ENCODE measurements at places on chromosomes 12 and 14.

GRCh38 chr12:121717041-121717699 lies 4.6 kb downstream of the TMEM120B start:
- H3K4me1 ChIP-seq, result no peaks in the 10 kb centered on the region
- DNase-seq, result no peak
- no peaks in the 10 kb centered on the region for H3K36me3 ChIP-seq
- no peaks in the 10 kb centered on the region for H3K27me3 ChIP-seq
- no peak overlapping the region for H3K4me3 ChIP-seq

DNA sequence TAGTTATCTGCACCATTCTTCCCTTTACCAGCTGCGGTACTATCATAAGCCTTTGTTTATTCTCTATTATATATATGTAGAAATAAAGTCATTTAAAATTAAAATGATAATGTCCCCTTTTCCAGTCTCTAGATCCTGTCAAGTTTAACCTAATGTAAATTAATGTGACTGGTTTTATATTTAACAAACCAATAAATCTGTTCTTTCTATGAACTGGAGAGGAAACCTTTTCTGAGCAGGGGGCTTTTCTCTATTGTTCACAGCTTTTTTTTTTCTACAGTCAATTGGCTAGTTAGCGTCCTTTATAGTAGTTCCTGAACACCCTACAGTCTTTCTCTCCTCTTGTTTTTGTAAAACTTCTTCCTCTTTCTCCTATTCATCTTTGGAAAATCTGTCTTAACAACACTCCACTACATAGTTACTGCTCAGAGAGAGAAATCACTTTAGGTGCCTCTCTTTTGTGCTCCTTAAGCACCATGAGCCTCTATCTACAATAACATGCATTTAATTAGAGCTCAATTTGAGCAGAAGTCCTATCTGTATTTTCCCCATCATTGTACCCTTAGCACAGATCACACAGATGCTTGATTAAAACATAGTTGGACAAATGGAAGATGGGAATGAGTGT lies 332.6 kb upstream of the SYT1 start:
- H3K4me3 ChIP-seq, result no peak overlapping the region
- no peak for DNase-seq
- H3K4me1 ChIP-seq, result no peaks in the 10 kb centered on the region
- H3K36me3 ChIP-seq, result no peaks in the 10 kb centered on the region
- no peaks in the 10 kb centered on the region for H3K27me3 ChIP-seq
- no peak overlapping the region for H3K27ac ChIP-seq

DNA sequence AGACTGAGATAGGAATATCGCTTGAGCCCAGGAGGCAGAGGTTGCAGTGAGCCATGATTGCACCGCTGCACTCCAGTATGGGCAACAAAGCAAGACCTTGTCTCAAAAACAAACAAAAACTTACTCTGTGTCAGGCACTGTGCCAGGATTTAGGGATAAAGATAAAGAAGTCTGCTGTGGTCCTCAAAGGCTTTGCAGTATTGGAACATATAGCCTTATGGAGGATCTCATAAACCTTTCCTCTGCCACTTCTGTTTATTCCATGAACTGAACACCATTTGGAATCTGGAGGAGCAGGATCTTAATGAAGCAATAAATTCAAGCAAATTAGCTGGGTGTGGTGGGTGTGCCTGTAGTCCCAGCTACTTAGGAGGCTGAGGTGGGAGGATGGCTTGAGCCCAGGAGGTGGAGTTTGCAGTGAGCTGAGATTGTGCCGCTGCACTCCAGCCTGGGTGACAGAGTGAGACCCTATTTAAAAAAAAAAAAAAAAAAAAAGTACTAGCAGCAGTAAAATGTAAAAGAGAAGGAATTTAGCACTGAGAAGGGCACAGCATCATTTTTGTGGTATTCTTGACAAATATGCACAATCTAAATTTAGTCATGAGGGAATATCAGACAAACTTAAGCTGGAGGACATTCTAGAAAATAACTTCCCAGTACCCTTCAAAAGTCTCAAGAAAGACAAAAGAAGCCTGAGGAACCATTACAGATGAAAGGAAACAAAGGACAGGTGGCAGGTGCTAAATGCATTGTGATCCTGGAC lies 27.1 kb downstream of the BMAL2 start:
- H3K4me3 ChIP-seq, result no peak overlapping the region
- no peak overlapping the region for H3K27ac ChIP-seq
- no peaks in the 10 kb centered on the region for H3K4me1 ChIP-seq
- no peaks in the 10 kb centered on the region for H3K36me3 ChIP-seq
- no peaks in the 10 kb centered on the region for H3K27me3 ChIP-seq
- no peak for DNase-seq

GRCh38 chr14:103762541-103762940 lies 46.9 kb downstream of the ZFYVE21 start:
- no peak for DNase-seq
- H3K4me3 ChIP-seq, result no peak overlapping the region
- no peaks in the 10 kb centered on the region for H3K36me3 ChIP-seq
- no peaks in the 10 kb centered on the region for H3K27me3 ChIP-seq

DNA sequence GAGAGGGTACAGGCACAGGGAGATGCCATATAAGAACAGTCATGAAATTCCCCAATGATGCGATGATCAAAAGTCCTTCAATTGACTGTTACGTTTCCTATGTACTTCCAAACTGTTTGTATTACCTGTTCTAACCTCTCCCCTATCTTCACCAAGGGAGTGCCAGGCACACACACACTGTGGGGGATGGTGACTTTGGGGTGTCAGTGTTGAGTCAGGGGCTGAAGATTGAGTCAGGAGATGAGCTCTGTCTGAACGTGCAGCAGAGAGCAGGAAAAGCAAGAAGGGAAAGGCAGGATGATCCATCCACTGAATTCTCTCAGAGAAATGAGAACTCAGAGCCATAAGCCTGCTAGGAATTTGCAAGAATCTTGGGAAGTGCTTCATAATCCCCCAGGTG lies 153.4 kb downstream of the EFCAB11 start:
- no peak overlapping the region for H3K4me3 ChIP-seq
- H3K4me1 ChIP-seq, result no peaks in the 10 kb centered on the region
- no peak for DNase-seq
- H3K36me3 ChIP-seq, result no peaks in the 10 kb centered on the region
- no peak overlapping the region for H3K27ac ChIP-seq
- no peaks in the 10 kb centered on the region for H3K27me3 ChIP-seq

GRCh38 chr12:11970155-11970520 lies 100.6 kb upstream of the BCL2L14 start:
- no peak for DNase-seq
- H3K27me3 ChIP-seq, result no peaks in the 10 kb centered on the region
- no peak overlapping the region for H3K27ac ChIP-seq
- H3K4me1 ChIP-seq, result no peaks in the 10 kb centered on the region
- H3K36me3 ChIP-seq, result no peaks in the 10 kb centered on the region

DNA sequence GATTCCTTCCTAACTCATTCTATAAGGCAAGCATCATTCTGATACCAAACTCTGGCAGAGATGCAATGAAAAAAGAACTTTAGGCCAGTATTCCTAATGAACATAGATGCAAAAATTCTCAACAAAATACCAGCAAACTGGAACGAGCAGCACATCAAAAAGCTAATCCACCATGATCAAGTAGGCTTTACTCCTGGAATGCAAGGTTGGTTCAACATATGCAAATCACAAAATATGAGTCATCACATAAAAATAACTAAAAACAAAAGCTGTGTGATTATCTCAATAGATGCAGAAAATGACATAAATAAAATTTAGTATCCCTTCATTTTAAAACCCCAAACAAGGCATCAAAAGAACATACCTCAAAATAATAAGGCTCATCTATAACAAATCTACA lies 98.9 kb downstream of the ACSS3 start:
- H3K27me3 ChIP-seq, result no peaks in the 10 kb centered on the region
- H3K4me3 ChIP-seq, result no peak overlapping the region
- H3K27ac ChIP-seq, result no peak overlapping the region

DNA sequence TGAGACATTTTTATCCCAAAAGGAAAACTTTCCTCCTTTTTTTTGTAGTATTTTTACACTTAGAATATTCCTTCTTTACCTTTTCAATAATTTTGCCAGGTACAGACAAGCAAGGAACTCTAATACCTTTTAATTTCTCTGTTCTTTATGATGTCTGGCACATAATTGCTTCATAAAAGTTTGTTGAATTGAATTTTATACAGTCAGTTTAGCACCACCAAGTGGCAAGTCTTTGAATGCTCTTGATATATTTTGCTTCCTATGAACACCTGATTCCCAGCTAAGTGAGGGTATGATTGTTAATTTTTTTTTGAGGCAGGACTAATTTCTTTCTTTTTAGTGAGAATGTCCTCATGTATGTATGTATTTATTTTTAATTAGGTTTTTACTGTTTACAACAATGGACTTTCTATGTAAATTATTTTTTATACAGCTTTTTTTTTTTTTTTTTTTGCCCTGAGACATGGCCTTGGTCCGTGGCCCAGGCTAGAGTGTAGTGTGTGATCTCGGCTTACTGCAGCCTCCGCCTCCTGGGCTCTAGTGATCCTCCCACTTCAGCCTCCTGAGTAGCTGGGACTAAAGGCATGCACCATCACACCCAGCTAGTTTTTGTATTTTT lies 6.9 kb downstream of the TBC1D15 start:
- H3K4me3 ChIP-seq, result no peak overlapping the region
- no peak for DNase-seq
- H3K27me3 ChIP-seq, result no peaks in the 10 kb centered on the region
- no peaks in the 10 kb centered on the region for H3K36me3 ChIP-seq

DNA sequence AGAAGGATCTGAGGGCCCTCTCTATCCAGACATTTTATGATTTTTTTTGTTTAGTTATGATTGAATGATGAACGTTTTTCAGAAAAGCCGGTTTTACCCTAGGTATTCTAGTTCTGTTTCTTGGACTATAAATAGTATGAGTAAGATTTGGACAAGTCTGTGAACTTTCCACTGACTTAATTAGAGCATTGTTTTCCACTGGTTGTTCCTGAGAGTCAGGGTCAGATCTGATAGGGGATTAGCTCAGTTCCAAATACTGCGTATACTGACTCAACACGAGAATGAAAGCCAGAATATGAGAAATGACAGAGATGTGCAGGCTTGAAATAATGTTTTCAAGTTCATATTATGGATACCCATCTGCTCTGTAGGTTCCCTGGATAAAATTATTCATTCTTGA lies 361.6 kb downstream of the AEBP2 start:
- H3K36me3 ChIP-seq, result no peaks in the 10 kb centered on the region
- DNase-seq, result no peak

- no peak for DNase-seq
- no peak overlapping the region for H3K4me3 ChIP-seq
- no peaks in the 10 kb centered on the region for H3K36me3 ChIP-seq
- H3K4me1 ChIP-seq, result no peaks in the 10 kb centered on the region
These were observed 8.8 kb upstream of the TMEM117 start for GRCh38 chr12:43827093-43827492.

DNA sequence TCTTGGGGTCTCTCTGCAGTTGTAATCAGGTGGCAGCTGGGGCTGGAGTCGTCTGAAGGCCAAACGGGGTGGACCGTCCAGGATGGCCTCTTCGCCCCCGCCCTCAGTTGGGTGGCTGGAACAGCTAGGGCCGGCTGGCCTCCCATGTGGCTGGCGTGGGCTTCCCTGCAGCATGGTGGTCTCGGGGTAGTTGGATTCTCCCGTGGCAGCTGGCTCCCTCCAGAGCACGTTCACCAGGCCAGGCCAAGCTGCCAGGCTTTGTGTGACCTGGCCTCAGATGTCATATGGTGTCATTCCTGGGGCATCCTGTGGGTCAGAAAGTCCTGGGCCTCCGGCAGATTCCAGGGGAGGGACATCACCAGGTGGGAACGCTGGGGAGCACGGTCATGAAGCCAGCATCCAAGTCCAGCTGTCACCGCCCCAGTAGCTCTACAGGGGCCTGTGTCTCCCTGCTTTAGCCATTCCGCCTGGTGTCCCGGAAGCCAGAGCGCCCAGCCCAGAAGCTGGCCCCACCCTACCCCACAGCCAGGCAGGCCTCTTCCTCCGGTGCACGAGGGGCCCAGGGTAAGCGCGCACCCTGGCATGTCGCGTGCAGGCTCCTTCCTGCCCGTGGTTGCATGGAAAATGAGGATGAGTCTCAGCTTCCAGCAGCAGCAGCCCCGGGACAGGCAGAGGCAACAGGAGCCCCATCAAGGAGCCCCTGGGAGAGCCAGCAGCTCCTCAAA lies 1.3 kb upstream of the NUDT14 start:
- H3K36me3 ChIP-seq, result no peaks in the 10 kb centered on the region
- no peak overlapping the region for H3K4me3 ChIP-seq
- H3K4me1 ChIP-seq, result no peaks in the 10 kb centered on the region
- no peak overlapping the region for H3K27ac ChIP-seq
- no peak for DNase-seq

GRCh38 chr12:108004319-108004718 lies 124.8 kb upstream of the WSCD2 start:
- H3K27ac ChIP-seq, result no peak overlapping the region
- no peaks in the 10 kb centered on the region for H3K27me3 ChIP-seq
- no peaks in the 10 kb centered on the region for H3K36me3 ChIP-seq
- no peaks in the 10 kb centered on the region for H3K4me1 ChIP-seq

- H3K4me1 ChIP-seq, result no peaks in the 10 kb centered on the region
- H3K4me3 ChIP-seq, result no peak overlapping the region
- H3K27me3 ChIP-seq, result no peaks in the 10 kb centered on the region
- no peak overlapping the region for H3K27ac ChIP-seq
- no peak for DNase-seq
These were observed 3.1 kb upstream of the STRN3 start for GRCh38 chr14:31029016-31029970.

- no peak overlapping the region for H3K4me3 ChIP-seq
- no peaks in the 10 kb centered on the region for H3K27me3 ChIP-seq
- no peaks in the 10 kb centered on the region for H3K36me3 ChIP-seq
- H3K27ac ChIP-seq, result no peak overlapping the region
These were observed 11.8 kb upstream of the AMN1 start for GRCh38 chr12:31740628-31741027.

DNA sequence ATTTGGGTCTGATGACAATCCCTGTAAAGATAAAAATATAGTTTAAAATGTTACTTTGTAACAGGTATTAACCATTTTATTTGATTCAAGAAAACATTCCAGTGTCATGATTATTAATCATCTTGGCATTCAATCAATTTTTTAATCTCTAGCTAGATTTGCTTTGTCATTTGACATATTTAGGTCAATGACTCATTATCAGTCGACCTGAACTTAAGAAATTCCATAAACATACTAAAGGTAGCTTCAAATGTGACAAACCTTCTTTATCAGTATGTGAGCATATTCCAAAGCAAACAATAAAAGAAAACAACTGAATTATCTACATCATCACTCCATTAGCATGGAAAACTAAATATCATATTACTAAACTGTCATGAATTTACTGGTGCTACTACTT lies 50.8 kb upstream of the CDKL1 start:
- H3K4me1 ChIP-seq, result no peaks in the 10 kb centered on the region
- no peaks in the 10 kb centered on the region for H3K27me3 ChIP-seq
- H3K27ac ChIP-seq, result no peak overlapping the region
- H3K4me3 ChIP-seq, result no peak overlapping the region
- H3K36me3 ChIP-seq, result peaks cover 3% of the 10 kb centered on the region

GRCh38 chr12:43098071-43098470 lies 453.9 kb downstream of the ADAMTS20 start:
- no peak overlapping the region for H3K4me3 ChIP-seq
- H3K27ac ChIP-seq, result no peak overlapping the region
- H3K4me1 ChIP-seq, result no peaks in the 10 kb centered on the region
- H3K36me3 ChIP-seq, result no peaks in the 10 kb centered on the region

- DNase-seq, result peak; percentile 69
- H3K27ac ChIP-seq, result no peak overlapping the region
- no peaks in the 10 kb centered on the region for H3K36me3 ChIP-seq
- peak overlapping the region; percentile 51 for H3K4me3 ChIP-seq
These were observed 702 bp downstream of the FAM222A start for GRCh38 chr12:109714141-109714912.

- no peaks in the 10 kb centered on the region for H3K36me3 ChIP-seq
- H3K27me3 ChIP-seq, result no peaks in the 10 kb centered on the region
- peak; percentile 90 for DNase-seq
These were observed 4.1 kb downstream of the CKB start for GRCh38 chr14:103518422-103519042.
